ENCODE measurements at places on chromosomes 4 and X.
A peak's percentile ranks its signal among the peaks of the same experiment; 100 is the strongest.

- no peak for DNase-seq
Observed at GRCh38 chr4:82630079-82630478, 68.3 kb upstream of the TMEM150C start.

DNA sequence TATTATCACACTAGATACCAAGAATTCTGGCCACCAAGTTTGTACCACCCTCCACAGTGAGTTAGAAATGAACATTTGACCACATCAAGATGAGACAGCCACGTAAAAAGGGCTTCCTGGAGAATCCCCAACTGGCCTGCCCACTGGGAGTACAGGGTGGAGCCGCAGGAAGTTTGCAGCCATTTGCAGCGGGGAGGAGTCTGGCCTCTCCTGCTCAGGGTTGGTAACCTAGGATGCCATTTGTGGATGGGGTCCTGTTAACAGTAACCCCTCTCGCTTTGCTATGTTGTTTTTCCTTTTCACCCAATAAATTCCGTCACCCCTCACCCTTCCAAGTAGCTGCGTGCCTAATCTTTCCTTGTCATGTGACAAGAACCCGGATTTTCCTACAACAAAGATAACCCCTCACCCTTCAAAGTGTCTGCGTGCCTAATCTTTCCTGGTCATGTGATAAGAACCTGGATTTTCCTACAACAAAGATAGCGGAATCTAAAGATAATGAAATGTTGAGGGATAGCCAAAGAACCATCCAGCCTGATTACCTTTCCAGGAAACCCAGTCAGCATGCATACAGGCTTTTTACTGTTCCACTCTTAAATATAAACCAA lies 245.4 kb downstream of the NAF1 start:
- DNase-seq, result no peak

DNA sequence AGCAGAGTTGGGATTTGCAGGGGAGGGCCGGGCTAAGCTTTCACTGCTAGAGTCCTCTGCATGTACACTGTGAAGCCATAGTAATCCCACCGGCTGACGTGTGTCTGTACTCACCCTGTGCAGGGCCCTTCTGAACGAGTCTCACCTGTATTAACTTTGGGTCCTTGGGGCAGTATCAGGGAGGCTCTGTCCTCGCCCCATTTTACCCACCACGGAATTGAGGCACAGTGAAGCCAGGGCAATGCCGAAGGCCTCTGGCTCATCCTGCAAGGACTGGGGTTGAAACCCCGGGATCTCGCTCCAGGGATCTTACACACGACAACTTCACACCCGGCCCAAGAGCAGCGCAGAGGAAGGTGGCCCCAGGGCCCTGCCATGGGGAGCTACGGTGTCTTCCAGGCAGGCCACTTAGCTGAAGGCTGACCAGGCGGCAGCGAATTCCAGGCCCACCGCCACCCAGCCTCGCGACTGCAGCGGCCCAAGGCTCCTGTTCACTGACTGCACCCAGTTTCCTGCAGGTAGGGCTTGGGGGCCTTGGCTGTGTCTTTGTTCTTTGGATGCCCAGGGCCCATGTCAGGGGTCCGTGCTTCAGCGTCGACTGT lies 75.5 kb upstream of the ADRA2C start:
- no peak for DNase-seq

GRCh38 chrX:107451731-107452130 lies 2.3 kb downstream of the FRMPD3 start:
- no peak for DNase-seq

DNA sequence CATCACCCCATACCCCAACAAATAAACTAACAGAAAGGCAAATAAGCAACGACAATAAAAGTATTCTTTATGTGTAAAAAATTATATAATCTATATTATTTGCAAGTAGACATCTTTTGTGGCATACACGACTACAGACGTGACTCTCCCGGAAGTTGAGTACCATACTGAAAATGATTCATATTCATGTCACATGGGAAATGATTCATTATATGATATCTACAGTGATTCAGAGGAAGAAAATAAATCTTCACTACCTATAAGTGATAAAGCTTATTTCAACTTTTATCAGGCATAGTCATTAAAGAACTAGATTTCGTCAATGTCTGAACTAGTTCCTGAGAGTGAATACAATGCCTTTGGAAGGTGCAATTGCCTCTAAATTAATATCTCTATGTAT lies 4.6 kb upstream of the ANTXR2 start:
- DNase-seq, result no peak

GRCh38 chr4:687971-688853 lies 739 bp downstream of the SLC49A3 start:
- DNase-seq, result peak; percentile 58

- DNase-seq, result no peak
Observed at GRCh38 chr4:155593793-155594192, 72.9 kb upstream of the GUCY1A1 start.

DNA sequence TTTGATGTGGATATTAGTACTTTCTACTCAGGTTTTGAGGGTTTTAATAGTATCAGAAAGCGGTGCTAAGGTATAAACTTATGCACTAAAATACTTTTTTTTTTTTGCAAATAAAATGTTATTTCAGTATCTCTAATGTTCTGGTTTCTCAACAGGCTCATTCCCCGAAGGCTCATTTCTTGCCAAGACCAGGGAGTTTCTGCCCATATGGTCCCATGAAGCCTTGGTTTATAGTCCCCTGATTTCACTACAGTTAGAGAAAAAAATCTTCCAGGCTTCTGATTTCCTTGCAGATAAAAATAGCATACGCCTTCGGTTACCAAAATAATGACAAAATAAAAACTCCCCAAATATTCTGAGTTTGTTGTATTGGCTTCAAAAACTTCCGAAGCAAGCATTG lies 814.2 kb upstream of the PABPC4L start:
- no peak for DNase-seq

DNA sequence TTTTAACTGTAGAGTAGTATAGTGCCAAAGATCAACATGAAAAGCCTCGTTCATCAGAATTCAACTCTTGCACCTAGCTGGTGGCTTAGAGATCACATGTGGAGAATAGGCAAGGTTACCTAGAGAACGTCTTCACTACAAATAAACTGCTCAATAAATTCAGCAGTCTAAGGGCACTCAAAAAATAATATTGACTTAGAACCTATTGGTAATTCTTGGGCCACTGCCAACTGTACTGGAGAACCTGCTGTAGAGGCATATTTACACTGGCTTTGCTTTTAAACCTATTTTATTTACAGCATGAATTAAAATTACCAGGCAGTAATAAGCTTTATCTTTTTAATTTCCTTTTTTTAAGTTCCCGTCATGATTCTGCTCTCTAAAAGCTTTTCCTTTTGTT lies 343.7 kb downstream of the PDHA2 start:
- no peak for DNase-seq

GRCh38 chr4:187577941-187578480 lies 417.6 kb upstream of the ZFP42 start:
- DNase-seq, result no peak

DNA sequence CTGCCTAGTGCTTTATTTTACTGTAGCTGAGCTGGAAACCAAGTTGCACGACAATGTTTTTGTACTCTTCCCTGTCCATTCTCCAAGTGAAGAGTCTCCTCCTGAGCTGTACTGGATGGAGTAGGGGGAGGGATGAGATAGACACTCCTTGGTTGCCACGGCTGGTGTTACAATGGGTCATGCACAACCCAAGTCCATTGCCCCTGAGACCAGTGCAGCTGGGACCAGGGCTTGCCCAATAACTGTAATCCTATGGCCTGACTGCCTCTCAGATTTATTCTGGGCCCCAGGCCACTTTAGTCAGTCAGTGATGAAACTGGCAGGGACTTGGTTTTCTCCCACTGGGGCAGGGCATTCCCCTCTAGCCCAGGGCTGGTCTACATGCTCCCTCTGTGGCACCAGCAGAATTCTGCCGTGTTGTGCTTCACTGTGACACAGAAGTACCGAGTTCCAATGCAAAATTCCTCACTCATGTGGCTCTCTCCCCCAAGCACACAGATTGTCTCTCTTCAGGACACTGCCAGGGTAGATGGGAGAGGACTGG lies 203.3 kb upstream of the PCDH18 start:
- no peak for DNase-seq

DNA sequence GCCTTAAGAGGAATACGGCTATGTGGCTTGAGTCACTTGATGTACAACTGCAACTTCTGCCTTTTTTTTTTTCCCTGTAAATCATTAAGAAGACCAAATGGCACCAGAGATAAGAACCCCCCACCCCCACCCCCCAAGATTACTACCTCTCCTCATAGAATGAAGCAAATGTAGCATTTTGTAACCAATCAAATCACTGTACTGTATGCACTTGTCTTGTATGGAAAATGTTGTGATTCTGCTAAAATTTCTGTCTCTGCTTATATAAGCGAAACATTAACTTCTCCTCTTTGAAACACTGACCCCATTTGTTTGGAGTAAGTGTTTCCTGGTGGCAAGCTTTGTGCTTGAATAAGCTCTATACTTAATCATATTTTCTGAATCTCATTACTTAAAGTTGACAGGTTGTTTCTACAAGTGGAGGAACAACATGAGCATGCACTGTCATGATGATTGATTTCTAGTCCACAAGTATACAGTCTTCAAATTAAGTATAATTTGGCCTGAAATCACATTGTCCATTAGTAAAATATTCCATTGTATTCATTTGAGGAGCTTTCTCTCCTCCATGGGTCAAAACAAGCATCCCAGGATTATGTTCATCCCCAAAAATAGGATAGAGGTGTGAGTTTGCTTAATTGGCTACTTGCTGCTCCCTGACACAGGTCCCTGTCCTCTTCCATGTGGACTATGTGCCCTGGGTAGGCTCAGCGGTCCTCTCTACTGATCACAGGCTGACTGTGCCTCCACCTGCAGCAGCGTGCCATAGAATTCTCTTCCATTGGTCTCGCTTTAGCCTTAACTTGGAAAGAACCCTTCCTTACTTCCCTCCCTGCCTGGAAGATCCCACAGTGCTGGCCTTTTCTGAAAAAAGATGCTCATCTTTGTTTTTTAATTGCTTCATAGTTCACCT lies 104.0 kb upstream of the BMP2K start:
- no peak for DNase-seq

DNA sequence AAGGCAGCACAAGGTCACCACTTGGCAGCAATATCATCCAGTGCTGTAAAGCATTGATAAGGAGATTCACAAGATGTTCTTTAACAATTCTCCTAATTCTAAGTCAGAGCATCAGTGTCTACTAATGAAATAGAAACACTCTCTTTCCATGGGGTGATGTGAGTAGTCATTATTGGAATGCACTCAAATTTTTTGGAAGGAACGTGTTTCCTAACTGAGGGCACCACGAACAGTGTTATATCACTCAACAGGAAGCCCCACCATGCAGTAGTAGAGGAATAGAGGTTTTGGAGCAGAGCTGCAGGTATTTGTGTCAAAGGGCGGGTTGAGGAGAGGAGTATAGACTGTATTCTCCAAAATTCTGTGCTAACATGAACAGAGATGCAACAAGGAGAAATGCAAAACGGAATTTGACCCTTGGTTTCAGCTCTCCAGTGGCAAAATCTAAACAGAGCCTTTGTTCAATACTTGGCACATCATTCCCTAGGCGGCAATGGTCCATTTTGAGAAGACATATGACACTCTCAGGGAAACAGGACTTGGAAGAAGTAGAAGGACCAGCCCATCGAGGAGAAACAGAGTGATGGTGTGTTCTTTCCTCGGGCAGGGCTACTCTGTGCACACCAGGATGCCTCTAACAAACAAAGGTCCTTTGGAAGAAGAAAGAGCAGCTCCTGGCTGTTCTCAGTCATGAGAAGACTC lies 98.9 kb downstream of the CPEB2 start:
- no peak for DNase-seq

- no peak for DNase-seq
Observed at GRCh38 chrX:154371789-154372300, 2.6 kb downstream of the FLNA start.

- DNase-seq, result no peak
Observed at GRCh38 chr4:85514117-85514516, 39.2 kb downstream of the ARHGAP24 start.

GRCh38 chr4:22444813-22445212 lies 71.1 kb downstream of the ADGRA3 start:
- no peak for DNase-seq

DNA sequence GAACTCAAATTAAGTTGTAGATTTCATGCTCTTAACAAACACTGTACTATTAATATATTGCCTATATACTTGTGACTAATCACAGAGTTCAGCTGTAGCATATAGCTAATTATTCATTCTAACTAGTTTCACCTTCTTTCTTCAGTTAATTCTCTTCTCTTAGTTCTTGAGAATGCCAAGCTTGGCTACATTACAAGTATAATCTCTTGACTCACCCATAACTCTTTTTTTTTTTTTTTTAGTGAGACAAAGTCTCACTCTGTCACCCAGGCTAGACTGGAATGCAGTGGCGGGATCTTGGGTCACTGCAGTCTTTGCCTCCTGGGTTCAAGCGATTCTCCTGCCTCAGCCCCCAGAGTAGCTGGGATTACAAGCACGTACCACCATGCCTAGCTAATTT lies 5.4 kb downstream of the KLHL5 start:
- DNase-seq, result no peak

GRCh38 chr4:169062897-169063244 lies 52.8 kb upstream of the CBR4 start:
- DNase-seq, result no peak

- peak; percentile 14 for DNase-seq
Observed at GRCh38 chrX:6021316-6022091, 207.2 kb downstream of the NLGN4X start.

GRCh38 chr4:183107891-183108459 lies 8.9 kb downstream of the WWC2 start:
- DNase-seq, result no peak

DNA sequence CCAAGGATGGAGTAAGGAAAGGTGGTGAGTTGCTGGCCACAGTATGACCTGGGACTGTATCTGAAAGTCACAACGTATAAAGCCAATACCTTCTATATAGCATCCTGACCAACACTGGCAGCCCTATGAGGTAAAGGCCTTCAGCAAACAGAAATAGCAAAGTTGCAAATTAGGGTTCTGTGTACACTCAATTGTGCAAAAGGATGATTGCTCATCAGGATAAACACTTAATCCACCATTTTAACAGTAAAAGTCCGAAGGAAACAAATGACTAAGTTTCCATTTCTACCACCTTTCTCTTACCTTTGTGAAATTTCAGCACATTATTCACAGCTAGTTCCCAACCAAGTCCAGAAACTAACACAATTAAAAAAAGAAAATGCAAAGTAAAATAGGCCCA lies 1.4 kb upstream of the FNIP2 start:
- no peak for DNase-seq

GRCh38 chrX:81208916-81209315 lies 7.0 kb downstream of the SH3BGRL start:
- no peak for DNase-seq

- DNase-seq, result no peak
Observed at GRCh38 chrX:151970027-151970426, 4.4 kb downstream of the GABRE start.

- no peak for DNase-seq
Observed at GRCh38 chr4:175646802-175647201, 165.3 kb downstream of the GPM6A start.

DNA sequence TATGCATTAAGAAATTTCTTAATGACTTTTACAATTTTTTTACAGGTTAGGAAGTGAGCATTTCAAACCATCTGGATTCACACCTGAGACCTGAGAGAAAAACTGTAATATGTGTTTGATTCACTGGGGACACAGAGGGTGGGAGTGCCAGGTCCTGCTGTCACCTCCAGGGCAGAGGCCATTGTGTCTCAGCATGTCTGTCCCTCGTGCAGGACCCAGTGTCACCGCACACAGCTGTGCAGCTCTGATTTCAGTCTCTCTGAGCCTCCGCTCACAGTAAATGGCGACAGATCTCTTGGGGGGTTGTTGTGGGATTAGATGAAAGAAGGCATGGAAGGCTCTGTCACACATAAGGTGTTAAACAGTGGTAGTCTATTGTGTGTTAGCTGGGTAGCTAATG lies 23.0 kb upstream of the CLDN24 start:
- no peak for DNase-seq
